ENCODE measurements at places on chromosomes 7 and 10.

DNA sequence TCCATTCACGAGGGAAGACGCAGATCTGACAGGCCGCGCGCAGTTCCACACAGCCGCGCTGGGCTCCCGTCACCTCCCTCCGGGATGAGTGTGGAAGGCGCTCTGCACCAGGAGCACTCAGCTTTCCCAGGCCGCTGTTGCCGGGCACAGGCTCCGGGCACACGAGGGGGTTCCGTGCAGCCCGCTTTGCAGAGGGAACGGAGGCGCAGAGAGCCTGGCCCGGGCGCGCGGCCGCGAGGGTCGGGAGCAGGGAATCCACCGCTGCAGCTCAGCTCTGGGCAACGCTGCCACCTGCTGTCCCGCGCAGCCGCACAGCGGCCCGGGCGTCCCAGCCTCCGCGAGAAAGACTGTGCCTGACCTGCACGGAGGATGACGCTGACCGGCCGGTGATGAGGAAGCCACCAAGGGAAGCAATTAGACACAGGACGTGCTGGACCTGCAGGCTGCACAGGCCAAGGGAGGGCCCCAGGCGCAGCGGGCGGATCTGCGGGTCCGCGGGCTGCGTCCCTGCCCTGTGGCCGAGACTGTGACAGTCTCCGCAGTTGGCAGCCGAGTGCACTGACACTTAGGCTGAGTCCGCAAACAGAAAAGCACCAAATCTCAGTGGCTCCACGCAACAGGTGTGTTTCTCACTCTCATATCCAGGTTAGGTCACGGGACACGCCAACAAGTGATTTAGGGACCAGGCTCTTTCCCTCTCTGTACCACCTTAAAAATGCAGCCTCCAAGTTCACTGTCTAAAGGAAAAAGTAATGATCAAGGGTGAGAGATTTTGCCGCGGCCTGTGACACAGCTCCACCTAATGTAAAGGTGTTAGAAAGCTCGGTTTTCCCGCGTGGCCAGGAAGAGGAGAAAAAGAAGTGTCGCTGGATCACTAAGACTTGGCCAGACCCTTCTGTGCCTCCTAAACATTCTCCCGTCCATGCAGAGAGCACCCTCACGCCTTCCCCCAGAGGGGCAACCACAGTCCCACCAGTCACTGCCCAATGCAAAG is 94.5 kb downstream of the SEC61G start:
- no peak for DNase-seq

DNA sequence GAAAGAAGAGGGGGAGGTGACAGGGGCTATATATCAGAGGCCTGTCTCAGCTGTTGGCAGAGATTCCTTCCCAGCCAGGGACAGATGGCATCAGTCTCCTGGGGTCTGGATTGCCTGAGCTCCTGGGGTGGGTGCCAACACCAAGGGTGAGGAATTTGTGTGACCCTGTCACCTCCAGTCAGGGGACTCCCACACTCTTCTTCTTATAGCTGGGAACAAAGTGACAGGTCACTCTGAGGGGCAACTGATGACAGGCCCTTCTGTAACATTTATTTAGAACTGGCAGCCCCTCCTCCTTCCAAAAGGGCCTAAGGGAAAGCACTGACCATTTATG is 53.7 kb upstream of the DUSP5 start:
- no peak for DNase-seq

GRCh38 chr10:129814681-129815646 is 149.1 kb downstream of the EBF3 start:
- DNase-seq: no peak

- no peak for DNase-seq
These were observed 128.0 kb downstream of the USP6NL start for GRCh38 chr10:11483201-11484148.

DNA sequence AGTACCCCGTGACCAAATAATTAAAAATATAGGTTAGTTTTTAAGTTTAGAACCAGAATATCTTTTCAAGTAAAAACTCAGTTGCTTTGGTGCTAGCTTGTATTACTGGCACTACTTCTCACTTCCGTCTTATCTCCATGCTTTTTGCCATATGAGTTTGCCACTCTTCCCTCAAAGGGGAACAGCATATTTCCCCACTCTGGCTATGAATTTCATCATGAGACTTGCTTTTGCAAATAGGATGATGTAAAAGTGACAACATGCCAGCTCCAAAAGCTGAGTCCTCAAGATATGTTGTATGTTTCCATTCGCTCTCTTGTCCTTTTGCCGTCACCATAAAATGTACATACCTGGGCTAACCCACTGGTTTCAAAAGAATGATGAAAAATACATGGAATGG is 178.1 kb upstream of the SEMA3A start:
- DNase-seq: no peak

GRCh38 chr7:137245186-137245585 is 98.3 kb downstream of the PTN start:
- DNase-seq: no peak

- no peak for DNase-seq
These were observed 152.0 kb upstream of the ADO start for GRCh38 chr10:62652564-62652963.

- no peak for DNase-seq
These were observed 10.0 kb downstream of the SFTPD start for GRCh38 chr10:79938728-79939406.

DNA sequence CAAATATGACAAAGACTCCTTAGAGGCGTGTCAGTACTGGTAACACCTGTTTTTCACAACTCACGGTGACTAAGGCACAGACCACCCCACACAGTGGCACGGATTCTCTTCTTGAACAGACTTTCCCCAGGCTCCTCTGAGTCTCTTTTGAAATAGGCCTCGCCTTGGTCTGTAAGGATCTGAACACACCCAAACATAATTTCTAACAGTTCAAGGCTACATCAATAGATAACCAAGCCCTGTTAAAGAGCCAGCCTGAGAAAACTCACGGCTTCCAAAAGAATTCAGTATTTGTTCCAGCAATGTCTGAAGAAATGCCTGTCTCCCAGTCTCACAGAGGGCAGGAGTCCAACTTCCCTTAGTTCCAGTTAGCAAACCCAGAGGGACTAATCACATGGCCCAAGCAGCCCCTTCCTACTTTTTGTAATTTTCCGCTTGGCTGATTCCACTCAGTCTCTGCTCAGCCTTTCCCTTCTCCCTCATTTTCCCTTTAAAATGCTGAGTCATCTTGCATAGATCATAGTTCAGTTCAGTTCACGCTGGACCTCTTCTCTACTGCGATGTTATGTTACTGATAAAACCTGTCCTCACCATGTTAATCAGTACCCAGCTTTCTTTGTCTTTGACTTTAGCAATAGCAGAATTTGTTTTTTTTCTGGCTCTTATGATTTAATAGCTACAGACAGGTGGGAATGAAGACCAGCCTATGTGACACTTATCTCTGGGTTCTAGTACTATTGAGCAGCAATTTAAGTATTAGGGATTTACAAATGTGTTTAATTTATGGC is 22.6 kb upstream of the AKR1C3 start:
- DNase-seq: no peak

DNA sequence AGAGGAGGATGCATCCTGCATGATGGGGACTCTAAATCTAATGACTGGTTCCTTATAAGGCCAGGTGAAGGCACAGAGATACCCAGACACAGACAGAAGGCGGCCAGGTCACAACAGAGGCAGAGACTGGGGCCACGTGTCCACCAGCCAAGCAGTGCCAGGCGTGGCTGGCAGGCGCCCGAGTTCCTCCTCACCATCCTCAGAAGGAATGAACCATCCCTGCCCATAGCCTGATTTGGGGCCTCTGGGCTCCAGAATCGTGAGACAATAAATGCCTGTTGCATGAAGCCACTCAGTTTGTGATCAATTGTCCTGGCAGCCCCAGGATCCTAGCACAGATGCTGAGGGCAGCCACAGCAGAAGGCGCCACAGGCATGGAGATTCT is 69.0 kb upstream of the TNRC18 start:
- DNase-seq: no peak

DNA sequence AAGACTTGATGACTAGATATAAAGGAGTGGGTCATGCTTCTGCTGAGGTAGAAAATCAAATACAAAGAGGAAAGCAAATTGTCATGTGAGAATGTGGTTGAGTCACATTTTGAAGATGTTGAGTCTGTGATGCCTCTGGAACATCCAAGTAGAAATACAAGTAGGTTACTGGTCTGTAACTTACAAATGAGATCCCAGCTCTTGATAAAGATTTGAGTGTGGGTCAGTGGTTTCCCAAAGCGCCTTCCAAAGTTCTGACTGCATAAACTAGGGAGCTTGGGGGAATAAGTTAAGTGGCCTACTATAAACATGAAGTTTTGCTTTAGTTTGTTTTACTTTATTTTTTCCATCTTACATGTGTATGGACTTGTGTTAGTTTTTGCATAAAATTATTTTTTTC is 144.3 kb upstream of the ETV1 start:
- DNase-seq: no peak

DNA sequence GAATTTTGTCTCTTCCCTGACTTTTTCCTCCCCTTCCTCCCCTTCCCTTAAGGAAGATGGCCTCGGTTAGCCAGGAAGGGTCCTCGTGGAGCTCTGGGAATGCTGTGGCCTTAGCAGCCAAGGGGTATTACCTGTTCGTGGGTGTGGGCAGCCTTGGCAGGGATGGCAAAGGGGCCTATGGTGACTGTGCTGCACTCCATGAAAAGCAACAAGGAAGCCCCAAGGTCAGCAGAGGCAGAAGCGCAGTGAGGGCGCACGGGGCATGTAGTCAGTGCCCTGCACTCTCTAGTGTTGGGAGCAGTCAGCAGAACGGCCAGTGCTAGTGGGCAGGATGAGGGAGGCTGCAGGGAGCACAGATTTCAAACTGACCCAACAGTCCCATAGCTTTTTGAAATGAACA is 191.8 kb downstream of the ADARB2 start:
- no peak for DNase-seq

DNA sequence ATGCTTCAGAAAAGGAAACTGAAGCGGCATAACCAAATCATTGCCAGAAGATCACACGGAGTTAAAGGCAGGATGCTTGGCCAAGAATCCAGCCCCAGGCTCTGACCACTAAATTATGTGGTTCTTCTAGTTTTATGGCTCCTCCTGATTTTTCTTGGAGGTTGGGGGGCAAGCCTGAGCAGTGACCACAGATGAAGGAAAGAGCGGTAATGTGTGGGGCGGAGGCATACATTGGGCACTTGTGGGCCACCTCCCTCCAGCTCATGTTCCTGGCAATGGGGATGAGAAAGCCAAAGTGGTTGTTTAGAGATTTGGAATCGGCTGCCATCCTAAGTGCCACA is 3.2 kb downstream of the TRPV6 start:
- DNase-seq: no peak

DNA sequence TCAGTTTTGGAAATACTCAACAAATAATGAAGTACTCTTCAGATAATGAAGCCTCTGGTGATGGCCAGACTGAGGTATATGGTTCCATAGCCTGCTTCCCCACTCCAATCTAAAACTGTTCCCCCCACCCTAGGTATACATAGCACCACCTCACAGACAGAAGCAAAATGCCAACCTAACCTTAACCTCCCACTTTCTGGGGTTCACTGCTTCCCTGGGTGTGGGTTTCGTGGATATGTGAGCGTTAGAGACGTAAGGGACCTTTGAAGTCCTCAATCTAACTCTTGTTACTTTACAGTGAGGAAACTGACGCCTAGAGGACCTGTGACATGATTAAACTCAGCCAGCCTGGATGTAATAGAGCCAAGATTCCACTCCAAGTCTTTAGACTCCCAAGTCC is 1.4 kb downstream of the RHBDD2 start:
- DNase-seq: no peak

- no peak for DNase-seq
These were observed 507.3 kb upstream of the AUTS2 start for GRCh38 chr7:69090936-69091335.

- DNase-seq: no peak
These were observed 45.4 kb downstream of the GPR37 start for GRCh38 chr7:124720195-124720594.

GRCh38 chr10:108562105-108562504 is 1361.2 kb downstream of the XPNPEP1 start:
- no peak for DNase-seq

- no peak for DNase-seq
These were observed 47.8 kb upstream of the CALCR start for GRCh38 chr7:93622036-93623033.

GRCh38 chr10:127216786-127217185 is 20.4 kb upstream of the INSYN2A start:
- no peak for DNase-seq

DNA sequence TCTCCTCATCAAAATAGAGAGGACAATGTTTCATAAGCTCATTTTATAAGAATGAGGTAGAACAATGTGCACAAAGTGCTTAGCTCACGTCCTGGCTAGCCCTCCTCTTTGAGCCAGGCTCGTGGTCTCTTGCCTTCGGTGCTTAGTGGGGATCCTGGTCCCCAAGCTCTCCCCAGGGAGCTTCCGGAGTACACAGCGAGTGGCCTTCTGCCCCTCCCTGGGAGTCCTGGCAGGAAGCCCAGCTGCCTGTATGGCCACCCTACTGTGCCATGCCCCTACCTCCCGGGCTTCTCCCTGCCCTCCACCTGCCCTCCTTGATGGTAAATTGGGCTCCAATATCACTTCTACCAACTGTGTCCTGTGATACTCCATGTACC is 868 bp downstream of the MYO1G start:
- no peak for DNase-seq

DNA sequence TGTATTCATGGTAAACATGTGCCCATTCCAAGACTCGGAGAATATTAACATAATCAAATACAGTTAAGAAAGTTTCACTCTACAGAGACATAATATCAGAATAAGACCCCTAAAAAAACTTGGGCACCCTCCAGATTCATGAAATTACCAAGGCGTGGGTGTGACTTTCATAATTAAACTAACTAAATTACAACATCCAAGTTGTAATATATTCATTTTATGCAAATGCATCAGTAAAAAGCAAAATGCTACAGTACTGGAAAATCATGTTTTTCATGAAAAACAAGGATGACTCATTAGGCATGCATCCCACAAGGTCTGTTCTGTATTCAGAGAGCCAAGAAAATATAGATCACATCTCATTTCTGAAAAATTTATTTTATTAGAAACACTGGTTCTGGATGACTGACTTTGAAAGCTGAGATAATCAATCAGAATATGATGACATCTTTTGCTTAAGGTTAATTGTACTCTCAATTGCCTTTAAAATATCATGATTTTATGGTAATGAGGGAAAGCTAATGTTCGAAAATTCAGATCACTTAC is 248.8 kb upstream of the SMIM30 start:
- DNase-seq: no peak
